ENCODE measurements at places on chromosomes 7 and 10.

DNA sequence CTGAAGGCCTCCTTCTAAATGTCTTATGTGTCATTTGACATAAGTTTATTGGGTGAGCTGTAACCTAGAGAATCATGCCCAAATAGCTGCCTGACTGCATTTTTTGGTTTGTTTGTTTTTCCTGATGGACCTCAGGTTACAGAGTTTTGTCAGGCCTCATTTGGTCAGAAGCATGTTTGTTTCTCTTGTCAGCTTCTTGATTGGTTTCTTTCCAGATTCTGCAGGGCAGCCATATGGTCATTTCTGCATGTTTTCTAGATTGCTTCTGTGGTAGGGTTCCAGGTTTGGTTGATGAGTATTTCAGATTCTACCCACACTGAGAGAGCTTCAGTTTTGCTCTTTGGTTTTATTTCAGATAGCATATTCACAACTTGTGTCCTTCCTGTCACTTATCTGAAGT, 28.0 kb downstream of the GLCCI1 start:
- DNase-seq = no peak

DNA sequence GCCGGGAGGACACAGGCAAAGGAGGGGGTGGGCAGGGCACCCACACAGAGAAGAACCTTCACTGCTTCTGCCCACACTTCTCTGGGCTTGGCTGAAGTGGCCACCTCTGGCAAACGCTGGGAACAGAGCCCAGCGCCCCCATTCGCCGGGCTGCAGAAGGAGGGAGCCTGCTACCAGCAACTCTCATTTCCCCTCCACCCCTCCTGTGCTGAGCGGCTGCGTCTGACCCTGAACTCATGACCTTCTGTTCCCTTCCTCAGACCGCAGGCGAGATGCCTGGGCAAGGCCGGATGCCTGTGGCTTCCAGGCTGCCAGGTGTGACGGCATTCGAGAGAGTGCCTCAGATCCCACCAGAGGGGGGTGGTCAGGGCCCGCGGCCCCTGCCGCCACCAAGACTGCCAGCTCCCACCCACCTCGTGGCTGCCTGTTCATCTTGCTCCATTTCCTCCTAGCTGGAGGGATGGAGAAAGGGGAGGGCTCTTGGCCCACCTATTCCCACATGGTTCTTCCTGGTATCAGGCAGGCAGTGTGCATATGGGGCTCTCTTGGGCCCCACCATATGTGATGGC, 19.8 kb downstream of the DNAJB12 start:
- peak; percentile 64 for DNase-seq

DNA sequence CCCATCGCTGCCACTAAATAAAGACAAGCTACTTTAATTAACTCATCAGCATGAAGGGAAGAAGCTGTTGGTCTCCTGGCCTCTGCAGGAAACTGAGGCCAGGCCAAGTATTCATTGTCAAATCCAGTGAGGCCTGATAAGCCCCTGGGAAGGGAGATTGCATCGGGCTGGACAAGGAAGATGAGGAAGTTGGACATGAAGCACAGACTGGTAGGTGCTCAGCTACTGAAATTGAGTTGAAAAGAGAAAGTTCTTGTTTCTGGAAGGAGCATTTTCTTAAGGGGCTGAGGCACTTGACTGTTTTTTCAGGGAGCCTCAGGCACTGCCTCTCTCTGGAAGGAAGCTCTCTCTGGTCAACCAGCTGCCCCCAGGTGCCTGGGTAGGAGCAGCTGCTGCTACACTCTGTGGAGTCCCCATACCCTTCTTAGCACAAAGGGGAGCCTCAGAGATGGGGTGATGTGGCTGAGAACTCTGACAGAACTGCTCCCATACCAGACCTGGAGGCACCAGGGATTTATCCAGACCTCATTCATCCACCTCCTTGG, 90.3 kb upstream of the IKZF1 start:
- DNase-seq = no peak

- no peak for DNase-seq
These were observed 70.0 kb downstream of the LCOR start for GRCh38 chr10:96902117-96902516.

- no peak for DNase-seq
These were observed 44.5 kb upstream of the COL13A1 start for GRCh38 chr10:69757206-69757552.
